ENCODE measurements at places on chromosomes 11 and 22.
A peak's percentile ranks its signal among the peaks of the same experiment; 100 is the strongest.

DNA sequence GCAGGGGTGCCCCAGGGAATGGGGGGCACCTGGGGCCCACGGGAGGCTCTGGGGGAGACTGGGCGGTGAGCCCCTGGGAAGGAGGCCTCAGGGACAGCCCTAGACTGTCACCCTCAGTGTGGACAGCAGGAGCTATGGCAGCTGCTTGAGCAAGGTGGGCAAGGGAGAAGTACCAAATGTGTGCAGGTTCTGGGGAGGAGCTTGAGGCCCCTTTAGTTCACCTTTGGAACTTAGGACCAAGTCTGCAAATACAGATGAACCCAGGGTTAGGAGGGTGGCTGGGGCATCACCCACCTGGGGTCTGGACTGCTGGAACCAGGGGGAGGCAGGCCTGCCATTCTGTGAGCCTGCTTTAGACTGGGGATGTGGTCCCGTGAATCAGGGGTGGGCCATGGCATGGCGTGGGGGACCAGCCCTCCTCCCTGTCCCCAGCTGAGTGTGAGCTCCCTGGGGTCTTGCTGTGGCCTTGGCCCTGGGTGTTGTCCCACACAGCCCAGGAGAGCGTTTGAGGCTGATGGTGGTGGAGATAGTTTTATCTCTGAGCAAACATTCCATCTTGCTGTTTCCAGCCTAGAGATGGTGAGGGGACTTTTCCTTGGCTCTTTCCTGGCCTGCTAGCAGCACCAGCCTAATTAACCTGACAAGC is 122.3 kb downstream of the KCNQ1 start:
- DNase-seq, result no peak

- DNase-seq, result no peak
These were observed 22.8 kb upstream of the ACCSL start for GRCh38 chr11:44024977-44025376.

DNA sequence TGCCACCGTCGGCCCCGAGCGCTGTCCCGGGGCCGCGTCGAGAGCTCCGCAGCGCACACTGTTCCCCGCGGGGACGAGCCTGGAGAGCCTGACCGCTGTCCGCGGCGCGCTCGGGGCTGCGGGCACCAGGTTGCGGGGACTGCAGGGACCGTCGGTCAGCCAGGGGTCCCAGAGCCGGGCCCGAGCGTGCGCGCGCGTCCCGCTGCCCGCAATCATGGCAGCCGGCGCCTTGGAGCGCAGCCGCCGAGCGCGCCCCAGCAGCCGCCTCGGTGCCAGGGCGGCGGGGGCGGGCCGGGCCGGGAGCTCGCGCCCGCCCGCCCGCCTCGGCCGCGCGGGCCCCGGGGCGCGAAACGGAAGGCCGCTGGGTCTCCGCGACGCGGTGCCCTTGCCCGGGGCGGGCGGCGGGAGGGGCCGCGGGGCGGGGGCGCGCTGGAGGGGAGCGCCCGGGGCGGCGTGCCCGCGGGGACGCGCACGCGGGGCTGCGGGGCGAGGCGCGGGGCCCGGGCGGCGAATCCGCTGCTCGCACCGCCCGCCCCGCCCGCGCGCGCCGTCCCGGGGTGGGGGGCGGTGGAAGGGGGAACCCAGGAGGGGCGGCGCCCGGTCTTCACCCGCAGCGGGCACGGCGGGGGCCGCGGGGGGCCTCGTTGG is 79.4 kb upstream of the PPARA start:
- peak; percentile 68 for DNase-seq

GRCh38 chr11:75100314-75100713 is 3.6 kb upstream of the OR2AT4 start:
- no peak for DNase-seq

DNA sequence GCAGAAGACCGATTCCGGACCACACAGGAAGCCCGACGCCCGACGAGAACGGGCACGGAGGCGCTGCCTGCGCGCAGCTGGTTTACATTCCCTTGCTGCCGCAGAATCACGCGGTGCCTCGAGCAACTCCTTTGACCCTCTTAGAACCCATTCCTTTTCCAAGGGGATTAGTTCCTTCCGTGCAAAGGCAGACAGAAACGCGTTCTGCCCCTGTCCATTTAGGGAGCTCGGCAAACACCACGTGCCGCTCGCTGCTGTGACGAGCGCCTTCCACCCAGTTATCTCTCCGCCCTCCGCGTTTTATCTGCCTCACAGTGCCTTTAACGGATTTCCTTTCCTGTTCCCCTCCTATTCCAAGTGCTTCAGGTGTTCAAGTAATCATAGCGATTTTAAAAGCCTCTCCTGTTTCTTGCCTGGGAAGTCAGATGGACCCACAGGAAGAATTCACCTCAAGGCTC is 24.1 kb upstream of the MICAL3 start:
- no peak for DNase-seq

GRCh38 chr11:111718859-111719258 is 47.3 kb downstream of the PPP2R1B start:
- DNase-seq, result no peak

GRCh38 chr11:468493-468892 is 18.4 kb downstream of the PTDSS2 start:
- DNase-seq, result no peak

Measured in transverse colon (tissue), 4 donors.